ENCODE measurements at places on chromosomes 4 and X.
A peak's percentile ranks its signal among the peaks of the same experiment; 100 is the strongest.

- no peak for DNase-seq
Observed at GRCh38 chrX:19361701-19362100, 18.0 kb downstream of the PDHA1 start.

DNA sequence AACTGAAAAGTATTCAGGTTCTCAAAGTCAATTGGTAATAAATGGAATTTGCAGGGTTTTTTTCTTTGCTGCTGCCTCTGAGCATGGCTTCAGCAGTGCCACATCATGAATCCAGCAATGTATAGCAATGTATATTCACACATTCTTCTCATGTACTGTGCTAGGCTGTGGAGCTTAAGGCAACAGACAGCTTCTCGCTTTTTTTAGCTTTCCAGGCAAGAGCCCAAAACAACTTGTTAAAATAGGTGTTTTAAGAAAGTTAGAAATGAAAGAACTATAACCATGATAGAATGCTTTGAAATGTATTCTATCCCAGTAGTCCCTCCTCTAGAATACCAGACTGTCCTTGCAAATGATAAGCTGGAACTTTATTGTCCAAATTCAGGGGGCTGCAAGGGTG, 30.4 kb downstream of the SMIM43 start:
- no peak for DNase-seq

GRCh38 chr4:2363951-2364653, 54.3 kb downstream of the ZFYVE28 start:
- no peak for DNase-seq

DNA sequence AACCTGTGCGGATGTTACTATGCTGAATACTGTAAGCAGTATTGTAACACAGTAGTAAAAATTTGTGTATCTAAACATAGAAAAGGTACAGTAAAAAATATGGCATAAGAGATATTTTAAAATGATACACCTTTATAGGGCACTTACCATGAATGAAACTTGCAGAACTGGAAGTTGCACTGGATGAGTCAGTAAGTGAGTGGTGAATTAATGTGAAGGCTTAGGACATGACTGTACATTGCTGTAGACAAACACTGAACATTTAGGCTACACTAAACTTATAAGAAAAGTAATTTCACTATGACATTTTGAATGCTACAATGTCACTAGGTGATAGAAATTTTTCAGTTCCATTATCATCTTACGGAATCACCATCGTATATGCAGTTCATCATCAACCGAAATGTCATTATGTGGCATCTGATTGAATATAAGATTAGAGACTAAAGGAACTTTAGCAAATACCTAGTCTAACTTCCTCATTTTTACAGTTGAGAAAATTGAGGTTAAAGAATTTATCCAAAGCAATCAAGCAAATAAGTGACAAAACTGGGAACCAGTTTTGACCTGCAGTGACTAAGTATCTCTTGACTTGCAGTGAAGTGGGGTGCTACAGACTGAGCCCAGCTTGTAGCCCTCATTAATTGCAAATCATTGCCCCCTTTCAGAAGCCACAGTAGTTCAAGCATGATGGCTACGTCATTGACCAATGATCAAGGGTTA, 55.3 kb downstream of the EGF start:
- DNase-seq: no peak

- DNase-seq: no peak
Observed at GRCh38 chrX:69102612-69103194, 62.5 kb downstream of the PJA1 start.

GRCh38 chrX:152813206-152813605, 17.4 kb downstream of the CETN2 start:
- DNase-seq: no peak

DNA sequence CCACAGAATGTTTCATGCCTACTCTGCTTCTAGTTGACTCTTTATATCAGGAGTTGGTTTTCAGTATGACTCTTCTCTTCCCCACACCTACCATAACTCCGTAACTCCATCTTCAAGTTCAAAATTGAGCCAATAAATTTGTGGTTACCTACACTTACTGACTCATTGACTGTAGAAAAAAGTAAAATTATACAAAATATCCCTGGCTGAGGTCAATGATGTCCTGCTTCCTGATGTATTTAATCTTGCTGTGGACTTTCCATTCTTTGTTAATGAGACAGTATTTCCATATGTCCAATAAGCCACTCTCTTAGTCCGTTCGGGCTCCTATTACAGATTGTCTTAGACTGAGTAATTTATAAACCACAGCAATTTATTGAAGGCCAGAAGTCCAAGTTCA, 9.9 kb upstream of the NLGN4X start:
- no peak for DNase-seq

DNA sequence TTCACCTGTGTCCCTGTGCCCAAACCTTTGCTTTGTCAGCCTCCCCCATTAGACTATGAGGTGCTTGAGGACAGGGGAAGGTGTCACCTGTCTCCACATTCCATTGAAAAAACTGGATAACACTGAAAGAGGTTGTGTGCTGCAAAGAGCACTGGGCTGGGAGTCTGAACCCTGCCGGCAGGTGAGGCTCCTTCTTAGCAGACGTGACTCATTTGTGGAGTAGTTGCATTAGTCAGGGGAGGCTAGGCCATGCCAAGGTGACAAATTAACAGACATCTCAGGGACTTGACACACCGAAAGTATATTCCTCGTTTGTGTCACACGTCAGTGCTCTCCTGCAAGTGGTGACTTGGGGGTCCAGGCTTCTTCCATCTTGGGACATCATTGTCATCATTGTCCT, 95.9 kb upstream of the STX18 start:
- peak; percentile 32 for DNase-seq

DNA sequence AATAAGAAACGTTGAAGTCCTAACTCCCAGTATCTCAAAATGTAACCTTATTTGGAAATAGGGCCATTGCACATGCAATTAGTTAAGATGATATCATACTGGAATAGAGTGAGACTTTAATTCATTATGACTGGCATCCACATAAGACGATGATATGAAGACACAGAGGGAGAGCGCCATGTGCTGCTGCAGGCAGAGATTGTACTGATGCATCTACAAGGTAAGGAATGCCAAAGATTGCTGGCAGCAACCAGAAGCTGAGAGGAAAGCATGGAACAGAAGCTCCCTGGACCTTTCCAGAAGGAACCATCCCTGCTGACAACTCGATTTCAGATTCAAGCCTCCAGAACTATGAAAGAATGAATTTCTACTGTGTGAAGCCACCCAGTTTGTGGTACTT, 697.0 kb upstream of the INTU start:
- no peak for DNase-seq

All from stimulated activated CD4-positive, alpha-beta T cell treated with anti-CD3 and anti-CD28 coated beads, Interleukin-1b, Interleukin-23, amount 100 ng/mL, for 48 hours (primary cell).